Activated naive CD4-positive, alpha-beta T cell (primary cell): ENCODE measurements at places on chromosomes 12 and 14.
A peak's percentile ranks its signal among the peaks of the same experiment; 100 is the strongest.

DNA sequence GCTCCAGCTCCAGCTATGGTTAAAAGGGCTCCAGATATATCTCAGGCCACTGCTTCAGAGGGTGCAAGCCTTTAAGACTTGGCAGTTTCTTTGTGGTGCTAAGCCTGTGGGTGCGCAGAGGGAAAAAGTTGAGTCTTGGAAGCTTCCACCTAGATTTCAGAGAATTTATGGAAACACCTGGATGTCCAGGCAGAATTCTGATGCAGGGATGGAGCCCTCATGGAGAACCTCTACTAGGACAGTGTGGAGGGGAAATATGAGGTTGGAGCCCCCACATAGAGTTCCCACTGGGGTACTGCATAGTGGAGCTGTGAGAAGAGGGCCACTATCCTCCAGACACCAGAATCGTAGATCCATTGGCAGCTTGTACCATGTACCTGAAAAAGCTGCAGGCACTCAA lies 69.9 kb downstream of the SDR9C7 start:
- no peak for DNase-seq

DNA sequence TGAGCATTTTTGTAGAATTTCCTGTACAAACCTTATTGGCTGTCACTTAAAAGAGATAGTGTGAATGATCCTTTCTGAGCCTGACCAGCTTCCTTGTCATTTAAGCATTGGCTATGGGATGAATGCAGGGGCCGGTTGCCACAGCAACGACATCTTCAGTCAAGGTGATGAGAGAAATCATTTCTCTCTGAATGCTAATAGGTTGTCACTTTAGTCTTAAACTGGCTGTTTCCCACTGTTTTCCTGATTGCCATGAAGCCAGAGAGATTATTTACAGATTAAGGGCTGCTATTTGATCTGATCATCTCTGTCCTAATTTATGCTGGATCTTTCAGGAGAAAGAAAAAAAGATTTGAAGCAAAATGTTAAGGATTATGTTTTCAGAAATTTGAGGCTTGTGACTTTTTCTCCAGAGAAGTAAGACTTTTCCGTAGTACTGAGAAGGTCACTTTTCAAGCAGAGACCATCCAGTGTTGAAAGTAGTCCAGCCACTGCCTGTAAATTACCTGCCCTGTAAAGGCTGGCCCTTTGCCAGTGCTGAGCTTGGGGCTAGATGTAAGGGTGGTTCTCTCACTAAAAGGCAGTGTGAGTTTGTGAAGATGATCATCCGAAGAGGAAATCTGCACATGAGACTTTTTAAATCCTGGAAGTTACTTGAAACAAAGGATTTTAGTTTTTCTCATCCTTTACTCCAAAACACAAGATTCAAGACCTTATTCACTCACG lies 235.6 kb downstream of the DACT1 start:
- DNase-seq = no peak

DNA sequence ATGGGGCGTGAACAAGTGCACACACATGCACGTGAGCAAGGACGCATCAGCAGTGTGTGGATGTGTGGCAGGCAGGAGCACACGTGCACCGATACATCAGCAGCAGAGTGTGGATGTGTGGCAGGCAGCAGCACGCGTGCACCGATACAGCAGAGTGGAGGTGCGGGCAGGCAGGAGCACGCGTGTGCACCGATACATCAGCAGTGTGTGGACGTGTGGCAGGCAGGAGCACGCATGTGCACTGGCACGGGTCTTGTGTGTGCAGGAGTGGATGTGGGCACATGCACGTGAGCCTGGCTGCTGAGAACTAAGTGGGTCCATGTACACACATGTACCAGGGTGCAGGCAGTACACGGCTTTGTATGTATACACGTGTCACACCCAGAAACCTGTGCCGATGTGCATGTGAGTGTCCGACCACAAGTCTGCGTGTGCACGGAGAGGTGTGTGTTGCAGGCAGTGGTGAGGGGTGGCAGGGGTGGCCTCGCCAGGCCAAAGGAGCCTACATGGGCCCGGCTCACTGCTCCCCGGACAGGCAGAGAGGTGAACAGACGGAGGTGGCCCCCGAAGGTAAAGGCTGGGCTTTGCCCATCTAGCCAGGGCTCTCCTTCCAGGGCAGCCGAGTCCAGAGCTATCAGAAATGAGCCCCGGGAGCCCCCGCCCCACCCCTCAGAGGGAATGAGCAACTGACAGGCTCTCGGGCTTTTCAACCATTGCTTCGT lies 53.9 kb downstream of the RFLNA start:
- DNase-seq = no peak

DNA sequence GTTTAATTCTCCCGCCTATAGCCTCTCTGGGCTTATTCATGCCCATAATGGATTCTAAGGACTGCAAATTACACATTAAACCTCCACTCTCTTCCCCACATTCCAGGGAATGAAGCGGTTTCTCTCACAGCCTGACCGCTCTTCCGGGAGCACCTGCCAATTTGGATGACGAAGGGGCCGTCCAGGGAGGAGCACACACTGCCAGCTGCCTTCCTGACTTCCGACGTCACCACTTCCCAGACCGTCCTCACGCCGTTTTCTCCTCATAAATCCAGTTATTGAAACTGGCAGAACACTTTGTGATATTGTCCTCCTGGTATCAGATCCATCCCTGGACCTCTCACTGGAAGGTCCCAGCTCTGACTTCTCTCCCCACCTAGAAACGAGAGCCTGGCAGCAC lies 87.6 kb downstream of the GCH1 start:
- DNase-seq = no peak

- DNase-seq = no peak
These were observed 1.9 kb upstream of the CLEC2D start for GRCh38 chr12:9667403-9668160.

DNA sequence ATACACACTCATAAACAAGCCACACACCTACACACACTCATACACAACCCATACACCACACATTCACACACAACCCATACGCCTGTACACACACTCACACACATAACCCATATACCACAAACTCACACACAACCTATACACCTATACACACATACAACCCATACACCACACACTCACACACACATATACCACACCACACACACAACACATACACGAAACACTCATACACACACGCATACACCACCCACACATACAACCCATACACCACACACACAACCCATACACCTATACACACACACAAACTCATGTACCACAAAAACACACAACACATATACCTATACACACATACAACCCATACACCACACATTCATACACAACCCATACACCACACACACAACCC lies 164.3 kb downstream of the TMEM121 start:
- no peak for DNase-seq

- DNase-seq = no peak
These were observed 573 bp downstream of the ARL6IP4 start for GRCh38 chr12:122981036-122981471.

GRCh38 chr12:48977290-48978281 lies 536 bp upstream of the WNT1 start:
- DNase-seq = peak; percentile 57

DNA sequence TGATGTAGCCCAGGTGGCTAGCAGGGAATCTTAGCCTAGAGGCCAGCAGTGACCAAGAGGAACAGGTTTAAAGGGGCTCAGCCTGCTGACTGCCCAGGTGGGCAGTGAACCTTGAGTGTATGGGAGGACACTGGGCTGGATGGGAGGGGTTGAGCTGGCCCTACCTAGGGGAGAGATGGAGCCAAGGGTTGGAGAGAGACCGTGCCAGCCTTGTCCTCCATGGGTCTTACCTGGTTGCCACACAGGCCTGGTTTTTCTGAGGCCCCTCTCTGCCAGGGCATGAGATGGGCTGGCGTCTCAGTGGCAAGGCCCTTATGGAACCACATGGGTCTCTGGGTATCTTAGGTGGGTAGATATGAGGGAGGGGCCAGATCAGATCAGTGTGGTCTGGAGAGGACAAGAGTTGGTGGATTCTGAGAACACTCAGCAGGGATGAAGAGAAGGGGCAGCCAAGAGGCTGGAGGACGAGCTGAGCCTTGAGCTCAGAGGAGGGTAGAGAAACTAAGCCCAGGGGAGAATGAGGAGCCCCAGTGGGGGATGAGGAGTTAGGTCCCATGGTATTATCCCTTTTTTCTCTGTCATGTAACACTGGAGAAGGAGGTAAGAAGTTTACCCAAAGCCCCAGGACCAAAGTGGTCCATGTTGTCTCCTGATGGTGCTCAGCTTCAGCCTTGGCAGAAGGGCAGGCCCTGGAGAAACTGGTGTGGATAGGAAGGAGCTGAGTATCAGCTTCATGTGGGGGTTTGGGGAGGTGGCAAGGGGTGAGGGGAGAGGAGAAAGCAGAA lies 3.7 kb downstream of the GZMB start:
- DNase-seq = no peak

GRCh38 chr14:50064993-50065392 lies 51.4 kb downstream of the VCPKMT start:
- DNase-seq = no peak

DNA sequence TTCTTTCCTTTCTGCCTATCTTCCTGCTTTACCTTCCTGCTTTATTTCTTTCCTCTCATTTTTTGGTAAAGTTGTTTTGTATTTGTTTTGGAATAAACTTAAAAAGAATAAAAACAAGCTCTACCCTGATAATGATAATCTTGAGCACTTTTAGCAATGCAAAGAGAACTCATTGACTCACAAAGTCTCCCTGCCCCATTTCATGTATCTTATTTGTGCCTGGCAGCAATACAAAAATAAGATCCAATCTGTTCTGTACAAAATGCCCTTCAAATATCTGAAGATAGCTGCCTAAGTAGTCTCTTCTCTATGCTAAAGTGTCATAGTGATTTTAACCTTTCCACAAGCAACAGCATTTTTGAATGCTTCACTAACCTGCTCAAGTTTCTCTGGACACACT lies 31.1 kb upstream of the ETNK1 start:
- DNase-seq = no peak

- no peak for DNase-seq
These were observed 47.0 kb upstream of the ERGIC2 start for GRCh38 chr12:29427964-29428363.

DNA sequence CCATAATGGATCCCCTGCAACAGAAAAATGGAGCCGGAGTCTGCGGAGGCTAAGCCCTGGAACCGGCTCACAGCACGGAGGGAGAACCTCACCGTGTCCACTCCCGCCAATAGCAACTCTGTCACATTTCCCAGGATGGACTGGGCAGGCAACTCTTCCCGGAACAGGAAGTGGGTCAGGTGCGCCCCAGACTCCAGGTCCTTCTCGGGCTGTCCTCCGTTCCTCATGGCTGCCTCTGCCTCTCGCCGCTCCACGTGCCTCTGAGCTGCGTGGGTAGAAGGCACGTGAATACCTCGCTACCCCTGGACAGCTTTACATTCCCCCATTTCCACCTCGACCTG lies 2.2 kb downstream of the CYP27B1 start:
- no peak for DNase-seq

- no peak for DNase-seq
These were observed 43.8 kb downstream of the RIMBP2 start for GRCh38 chr12:130672089-130672820.

DNA sequence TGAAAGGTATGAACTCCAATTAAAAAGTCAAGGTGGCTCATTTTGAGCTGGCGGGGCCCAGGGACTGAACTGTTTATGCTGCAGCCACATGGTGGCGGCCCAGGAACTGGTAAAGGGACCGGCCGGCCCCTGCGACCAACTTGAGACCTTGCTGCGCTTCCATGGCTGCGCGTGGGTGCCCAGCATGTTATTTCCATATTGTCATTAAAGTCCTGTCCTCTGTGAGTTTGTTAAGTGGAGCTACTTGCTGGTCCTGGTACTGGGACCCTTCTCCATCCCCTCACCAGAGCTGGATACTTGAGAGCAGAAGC lies 62.3 kb downstream of the BEGAIN start:
- DNase-seq = no peak

GRCh38 chr12:11152725-11153124 lies 18.3 kb upstream of the SMIM10L1 start:
- DNase-seq = no peak

DNA sequence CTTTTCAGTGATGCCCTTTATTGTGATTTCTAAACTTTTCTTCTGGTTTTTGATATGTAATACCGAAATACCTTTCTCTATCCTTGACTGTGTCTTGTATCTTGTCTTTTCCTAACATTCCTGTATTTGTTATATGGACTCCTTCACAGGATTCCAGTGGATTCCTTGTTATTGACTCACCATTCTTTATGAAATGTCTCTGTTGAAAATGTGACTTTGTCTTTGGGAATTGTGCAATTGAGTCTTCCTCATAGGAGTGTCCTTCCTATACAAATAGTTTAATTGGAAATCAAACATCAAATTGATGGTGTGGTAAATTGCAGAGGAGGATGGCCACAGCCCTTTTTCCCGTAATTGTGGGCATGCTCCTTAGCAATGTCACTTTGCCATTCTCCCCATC lies 296.6 kb upstream of the KITLG start:
- DNase-seq = no peak

DNA sequence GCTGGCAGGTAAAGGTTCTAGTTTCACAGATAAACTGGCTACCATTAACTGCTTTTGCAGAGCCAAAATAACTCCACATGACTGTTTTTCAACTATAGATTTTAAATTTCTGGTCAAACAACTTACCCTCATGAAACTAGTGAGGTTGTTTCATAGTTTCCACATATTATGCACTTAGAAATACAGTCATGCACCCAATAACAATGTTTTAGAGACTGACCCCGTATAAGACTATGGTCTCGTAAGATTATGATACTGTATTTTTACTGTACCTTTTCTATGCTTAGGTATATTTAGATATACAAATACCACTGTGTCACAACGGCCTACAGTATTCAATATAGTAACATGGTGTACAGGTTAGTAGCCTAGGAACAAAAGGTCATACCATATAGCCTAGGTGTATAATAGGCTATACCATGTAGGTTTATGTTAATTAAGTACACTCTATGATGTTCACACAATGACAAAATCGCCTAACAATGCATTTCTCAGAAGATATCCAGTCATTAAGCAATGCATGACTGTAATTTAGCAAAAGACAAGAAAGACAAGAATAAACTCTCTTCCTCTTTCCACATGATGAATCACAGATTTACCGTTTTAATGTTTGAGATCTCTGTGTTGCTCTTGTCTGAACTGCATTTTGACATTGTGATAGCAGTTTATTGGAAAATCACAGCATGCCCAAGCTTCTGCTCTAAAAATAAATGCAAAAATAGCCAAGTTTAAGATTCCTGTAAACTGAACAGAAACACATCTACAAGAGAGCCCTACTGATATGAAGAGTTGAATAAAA lies 17.1 kb downstream of the DICER1 start:
- no peak for DNase-seq
